ENCODE measurements at places on chromosomes 11 and 22.

- no peak for DNase-seq
These were observed 44.5 kb downstream of the ST14 start for GRCh38 chr11:130203766-130204702.

GRCh38 chr11:131823772-131824171, 453.4 kb downstream of the NTM start:
- DNase-seq: no peak

GRCh38 chr11:2837096-2837601, 48.4 kb downstream of the CDKN1C start:
- no peak for DNase-seq

- DNase-seq: no peak
These were observed 25.9 kb upstream of the TOLLIP start for GRCh38 chr11:1335264-1335810.

DNA sequence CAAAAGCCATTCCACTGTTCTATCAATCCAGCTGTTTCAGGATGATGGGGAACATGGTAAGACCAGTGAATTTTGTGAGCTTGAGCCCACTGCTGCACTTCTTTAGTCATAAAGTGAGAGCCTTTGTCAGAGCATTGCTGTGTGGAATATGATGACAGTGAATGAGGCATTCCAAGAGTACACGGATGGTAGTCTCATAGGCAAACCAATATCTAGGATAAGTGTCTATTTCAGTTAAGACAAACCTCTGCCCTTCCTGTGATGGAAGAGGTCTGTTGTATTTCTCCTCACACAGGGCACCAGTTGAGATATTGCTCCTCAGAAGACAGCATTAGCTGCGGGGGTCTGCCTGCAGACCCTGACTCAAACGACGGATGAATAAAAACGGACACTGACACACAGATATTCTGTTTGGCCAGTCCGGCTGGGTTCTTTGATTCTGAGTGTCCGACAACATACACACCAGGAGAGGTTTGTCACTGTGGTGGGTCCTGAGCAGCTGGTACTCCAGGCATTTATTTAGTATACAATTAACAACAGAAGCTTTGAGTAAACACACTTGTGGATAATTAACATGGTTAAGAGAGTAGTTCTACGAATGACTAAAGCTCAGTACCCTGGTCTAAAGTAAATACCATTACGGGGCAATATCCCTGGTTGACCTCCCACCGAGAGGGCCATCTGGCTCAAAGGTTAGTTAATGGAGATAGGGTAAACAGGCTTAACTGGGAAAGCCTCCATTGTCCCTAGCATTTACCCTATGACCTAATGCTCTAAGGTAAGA, 121.7 kb downstream of the ZNF280B start:
- DNase-seq: no peak

- peak; percentile 97 for DNase-seq
These were observed 13.6 kb downstream of the BCL9L start for GRCh38 chr11:118911880-118912741.

DNA sequence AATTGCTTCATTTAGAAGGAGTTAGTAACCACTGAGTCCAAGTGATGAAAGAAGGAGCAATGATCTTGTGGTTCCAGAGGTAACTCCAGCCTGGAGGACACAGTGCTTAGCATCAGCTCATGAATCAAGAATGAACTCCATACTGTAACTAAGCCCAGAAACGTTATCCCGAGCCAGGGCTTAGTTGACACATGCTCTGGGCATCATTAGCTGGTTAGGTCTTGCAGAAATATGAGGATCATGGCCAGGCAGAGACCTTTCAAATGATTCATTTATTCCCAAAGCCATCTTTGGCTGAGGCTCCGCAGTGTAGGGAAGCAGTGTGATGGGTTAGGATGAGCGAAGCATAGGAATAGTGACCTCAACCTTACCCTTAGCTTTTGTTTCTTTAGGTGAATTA, 277.4 kb downstream of the FAM76B start:
- DNase-seq: peak; percentile 75

GRCh38 chr11:83007477-83007876, 64.2 kb downstream of the RAB30 start:
- DNase-seq: no peak

GRCh38 chr11:73395297-73396208, 19.4 kb downstream of the RELT start:
- DNase-seq: peak; percentile 69

DNA sequence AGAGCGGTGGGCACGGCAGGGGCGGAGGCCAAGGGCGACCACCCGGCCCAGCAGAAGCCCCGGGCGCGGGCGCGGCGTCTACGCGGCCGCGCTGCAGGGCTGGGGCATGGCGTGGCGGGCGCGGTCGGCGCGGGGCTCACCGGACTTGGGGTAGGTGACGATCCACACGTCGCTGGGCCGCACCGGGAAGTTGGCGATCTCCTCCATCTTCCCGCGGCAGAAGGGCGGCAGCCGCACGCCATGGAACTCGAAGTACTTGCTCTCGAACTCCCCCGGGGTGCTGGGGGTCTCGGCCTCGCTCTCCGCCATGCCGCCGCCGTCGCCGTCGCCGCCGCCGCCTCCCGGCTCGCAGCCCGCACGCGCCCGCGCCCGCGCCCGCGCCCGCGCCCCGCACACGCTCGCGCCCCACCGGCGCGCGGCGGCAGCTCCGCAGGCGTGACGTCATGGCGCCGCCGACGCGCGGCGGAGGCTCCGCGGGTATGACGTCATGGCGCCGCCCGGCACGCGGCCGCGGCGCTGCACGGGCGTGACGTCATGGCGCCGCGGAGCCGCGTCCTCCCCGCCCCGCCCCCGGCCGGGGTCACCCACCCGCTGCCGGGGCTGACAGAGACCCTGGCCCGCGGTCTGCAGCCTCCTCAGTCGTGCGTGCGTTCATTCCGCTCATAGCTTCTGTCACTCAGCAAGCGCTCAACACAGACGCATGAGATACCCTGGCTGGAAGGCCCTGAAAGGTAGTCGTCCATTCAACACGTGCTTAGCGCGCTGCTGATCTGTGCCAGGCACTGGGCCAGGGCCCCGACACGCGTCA, at the start of gene SULT4A1:
SULT4A1 (minus strand) TSS at position 440 of the 808 bp plus-strand sequence; CDS start at position 309, 131 bp downstream.
- DNase-seq: no peak

DNA sequence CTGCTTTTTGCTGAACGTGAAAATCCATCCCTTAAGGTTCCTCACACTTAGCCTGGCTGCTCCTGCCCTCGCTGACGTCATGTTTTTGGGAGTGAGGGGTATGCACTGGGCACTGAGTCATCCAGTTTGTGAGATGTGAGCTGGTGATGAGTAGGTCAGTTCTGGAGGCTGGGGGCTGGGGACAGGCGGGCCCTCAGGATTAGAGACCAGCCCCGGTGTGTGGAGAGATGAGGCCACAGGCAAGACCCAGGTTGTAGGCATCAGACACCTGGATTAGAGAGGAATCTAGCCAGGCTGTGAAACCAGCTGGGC, 9.2 kb downstream of the KCNC1 start:
- no peak for DNase-seq

GRCh38 chr11:97890466-97890865, 1130.3 kb upstream of the CNTN5 start:
- no peak for DNase-seq

DNA sequence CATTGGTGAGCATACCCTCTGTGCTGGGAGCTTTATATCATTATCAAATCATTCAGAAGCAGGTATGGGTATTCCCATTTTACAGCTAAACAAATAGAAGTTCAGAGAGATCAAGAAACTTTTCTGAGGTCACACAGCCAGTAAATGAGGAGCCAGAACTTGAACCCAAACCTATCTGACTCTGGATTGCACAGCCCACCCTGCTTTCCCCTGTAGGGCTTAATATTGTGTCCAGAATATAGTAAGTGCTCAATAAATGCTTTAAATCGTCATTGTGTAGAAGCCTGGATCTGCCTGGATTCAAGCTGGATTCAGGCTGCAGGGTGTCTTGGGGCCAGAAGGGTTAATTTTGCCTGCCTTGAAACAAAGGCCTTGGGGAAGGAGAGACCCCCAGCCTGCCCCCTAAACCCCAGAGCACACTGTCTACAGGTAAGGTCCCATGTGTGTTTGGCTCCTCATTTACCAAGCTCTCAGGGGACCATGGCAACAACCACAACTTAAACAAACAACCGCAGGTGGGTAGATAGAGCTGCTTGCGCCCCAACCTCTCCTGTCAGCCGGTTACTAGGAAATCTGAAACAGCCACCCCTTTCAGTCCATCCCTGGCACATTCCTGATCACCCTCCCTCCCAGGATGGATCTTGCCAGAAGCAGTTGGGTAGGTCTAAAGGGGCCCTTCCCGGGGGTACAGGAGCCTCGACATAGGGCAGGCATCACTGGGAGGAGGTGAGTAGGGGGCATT, 3.0 kb upstream of the SEC14L3 start:
- DNase-seq: no peak

DNA sequence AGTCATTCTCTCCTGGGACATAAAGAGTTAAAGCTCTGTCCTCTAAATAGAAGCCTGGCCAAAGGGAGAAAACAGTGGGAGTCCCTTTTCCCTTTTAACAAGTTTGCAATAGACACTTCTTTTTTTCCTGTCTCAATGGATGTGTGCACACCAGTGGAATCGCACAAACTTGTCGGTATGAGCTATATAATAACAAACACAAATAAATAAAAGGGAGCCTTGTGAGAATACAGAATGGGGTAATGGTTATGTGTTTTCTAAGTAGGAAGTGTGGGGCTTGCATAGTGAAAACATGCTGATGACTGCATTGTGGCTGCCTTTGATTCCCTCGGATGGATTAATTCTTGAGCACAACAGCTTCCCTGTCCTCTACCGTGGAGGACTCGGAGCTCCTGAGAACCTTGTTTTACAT, 131.9 kb downstream of the WNT7B start:
- no peak for DNase-seq
